ENCODE measurements at places on chromosomes 2 and 18.

- no peak for DNase-seq
Measured at GRCh38 chr18:80140455-80140985, 31.5 kb downstream of the ADNP2 start.

- no peak for DNase-seq
Measured at GRCh38 chr2:16745466-16745865, 79.8 kb upstream of the CYRIA start.

DNA sequence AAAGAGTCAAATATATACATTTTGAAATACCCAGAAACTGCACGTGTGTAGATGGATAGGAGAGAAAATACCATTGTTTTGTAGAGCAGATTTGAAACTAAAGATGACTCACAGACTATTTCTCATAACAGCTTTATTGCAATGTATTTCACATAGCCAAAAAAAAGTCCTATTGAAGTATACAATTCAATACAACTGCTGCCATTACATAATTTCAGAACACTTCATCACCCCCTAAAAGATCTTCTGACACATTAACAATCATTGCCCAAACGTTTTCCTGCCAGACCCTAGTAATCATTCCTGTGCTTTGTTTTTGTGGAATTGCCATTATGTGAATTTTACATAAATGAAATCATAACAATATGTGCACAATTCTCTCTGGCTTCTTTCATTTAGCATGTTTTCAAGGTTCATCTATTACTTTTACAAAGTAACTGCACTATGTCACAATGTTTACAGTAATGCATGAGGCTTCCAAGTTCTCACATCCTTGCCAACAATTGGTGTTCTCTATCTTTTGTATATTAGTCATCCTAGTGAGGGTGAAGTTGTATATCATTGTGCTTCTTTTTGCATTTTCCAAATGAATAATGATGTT lies 378.6 kb upstream of the CWC22 start:
- no peak for DNase-seq

DNA sequence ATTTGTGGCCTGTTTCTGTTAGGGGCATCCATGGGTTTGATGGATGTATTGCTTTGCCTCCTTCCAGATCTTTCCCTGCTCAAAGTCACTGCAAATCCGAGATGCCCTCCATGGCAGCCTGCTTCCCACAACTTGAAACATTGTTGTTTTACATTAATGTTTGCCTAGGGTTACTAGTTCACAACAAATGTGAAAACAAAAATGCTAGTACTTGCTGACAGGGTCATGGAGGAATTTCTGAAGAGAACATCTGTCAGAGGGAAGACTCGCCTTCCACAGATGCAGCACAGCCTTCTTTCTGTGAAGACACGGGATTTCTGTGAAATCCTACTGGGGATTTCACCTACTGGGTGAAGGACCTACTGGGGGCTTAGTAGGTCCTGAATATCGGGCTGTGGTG lies 260.0 kb upstream of the FN1 start:
- DNase-seq = no peak

GRCh38 chr2:25712455-25712854 lies 39.1 kb upstream of the DTNB start:
- no peak for DNase-seq

- no peak for DNase-seq
Measured at GRCh38 chr2:132477436-132477835, 60.8 kb downstream of the GPR39 start.

- DNase-seq = no peak
Measured at GRCh38 chr2:60745761-60746160, 10.3 kb upstream of the PAPOLG start.

DNA sequence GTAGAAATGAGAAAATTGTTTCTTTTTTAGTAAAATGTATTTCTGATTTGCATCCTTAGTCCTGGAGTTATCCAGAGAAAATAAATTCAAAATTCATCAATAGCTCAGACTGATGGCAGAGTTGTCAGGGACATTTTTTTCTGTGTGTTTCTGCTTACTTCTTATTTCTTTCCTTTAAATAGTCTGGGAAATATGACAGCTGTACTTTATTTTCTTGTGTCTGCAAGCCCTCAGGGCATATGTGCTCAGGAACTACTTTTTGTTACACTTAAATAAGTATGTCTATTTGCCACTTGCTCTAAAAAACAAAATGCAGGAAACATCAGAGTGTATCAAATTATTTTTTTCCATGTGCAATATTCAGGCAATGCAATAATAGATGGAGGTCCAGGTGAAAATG lies 126.8 kb upstream of the UNC80 start:
- DNase-seq = no peak

GRCh38 chr2:108923736-108924579 lies 65.1 kb downstream of the EDAR start:
- no peak for DNase-seq

- no peak for DNase-seq
Measured at GRCh38 chr2:240911641-240912265, 5.6 kb downstream of the CROCC2 start.

GRCh38 chr18:77077941-77078689 lies 54.5 kb downstream of the MBP start:
- no peak for DNase-seq

DNA sequence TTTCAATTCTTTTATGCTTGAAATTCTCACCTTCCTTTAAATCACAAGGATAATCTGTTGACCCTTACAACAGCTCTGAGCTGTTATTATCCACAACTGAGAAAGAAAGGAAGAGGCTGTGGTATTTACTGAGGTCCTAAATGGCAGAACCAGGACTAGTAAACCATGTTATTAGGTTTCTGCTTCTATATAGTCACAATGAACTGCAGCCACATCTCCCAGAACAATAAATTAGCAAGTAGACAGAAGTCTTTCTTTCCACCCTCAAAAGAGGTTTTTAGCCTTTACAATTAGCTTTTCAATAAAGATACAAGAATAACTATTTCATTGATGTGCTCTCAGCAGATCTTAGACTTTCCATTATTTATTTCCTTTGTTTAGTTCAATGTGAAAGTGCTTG lies 374.2 kb downstream of the NRXN1 start:
- DNase-seq = no peak

GRCh38 chr2:185998562-185999070 lies 260.0 kb downstream of the FSIP2 start:
- DNase-seq = no peak

DNA sequence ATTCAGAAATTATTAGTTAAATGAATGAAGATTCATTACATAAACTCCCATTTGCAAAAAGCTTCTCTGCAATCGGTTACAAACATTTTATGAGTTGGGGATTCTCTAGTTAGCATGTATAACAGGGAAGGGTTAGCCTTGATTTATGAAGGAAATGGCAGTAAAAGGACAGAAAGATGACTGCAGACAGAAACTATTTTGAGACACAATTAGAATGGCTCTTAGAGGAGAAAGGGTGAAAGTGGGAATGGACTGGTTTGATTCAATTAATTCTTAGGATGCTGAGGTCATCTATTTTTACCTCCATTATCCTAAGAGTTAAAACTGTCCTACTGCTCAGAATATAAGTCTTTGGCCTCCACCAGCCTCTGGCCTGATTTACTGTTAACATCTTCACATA lies 250.8 kb upstream of the DLGAP1 start:
- DNase-seq = no peak

GRCh38 chr2:59540864-59541263 lies 1012.6 kb downstream of the BCL11A start:
- no peak for DNase-seq

DNA sequence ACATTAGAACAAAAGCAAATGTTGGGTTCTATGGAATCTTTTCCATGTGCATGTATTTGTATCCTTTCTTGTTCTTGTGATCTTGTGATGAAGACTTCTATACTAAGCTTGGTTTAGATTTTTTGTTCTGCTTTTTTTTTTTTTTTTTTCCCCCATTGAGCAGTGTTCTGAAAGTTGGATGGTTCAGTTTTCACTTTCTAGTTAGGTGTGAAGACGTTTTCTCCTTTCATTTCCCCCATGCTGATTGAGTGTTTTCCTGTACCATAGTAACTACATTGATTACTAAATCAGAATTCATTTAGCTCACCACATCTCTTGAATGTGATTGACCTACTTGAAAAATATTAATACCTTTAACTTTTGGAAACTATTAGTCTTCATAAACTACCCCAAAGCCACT lies 34.1 kb downstream of the NOP58 start:
- no peak for DNase-seq

DNA sequence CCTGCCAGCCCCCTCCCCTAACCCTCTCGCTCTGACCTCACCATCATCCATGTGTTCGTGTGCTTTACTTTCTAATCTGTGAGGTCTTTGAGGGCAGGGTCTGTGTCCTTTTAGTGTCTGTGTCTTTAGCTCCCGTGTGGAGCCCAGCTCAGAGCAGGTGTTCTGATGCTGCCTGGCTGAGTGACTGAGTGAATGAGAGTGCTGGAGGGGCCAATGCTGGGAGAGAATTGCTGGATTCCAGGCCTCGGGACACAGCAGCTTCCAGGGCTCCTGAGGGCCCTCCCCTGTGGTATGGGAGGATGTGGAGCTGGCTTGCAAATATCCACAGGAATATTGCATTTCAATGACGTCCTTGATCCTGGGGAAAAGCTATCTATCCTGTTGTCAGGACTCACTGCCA lies 160.6 kb downstream of the ANKRD30B start:
- no peak for DNase-seq

DNA sequence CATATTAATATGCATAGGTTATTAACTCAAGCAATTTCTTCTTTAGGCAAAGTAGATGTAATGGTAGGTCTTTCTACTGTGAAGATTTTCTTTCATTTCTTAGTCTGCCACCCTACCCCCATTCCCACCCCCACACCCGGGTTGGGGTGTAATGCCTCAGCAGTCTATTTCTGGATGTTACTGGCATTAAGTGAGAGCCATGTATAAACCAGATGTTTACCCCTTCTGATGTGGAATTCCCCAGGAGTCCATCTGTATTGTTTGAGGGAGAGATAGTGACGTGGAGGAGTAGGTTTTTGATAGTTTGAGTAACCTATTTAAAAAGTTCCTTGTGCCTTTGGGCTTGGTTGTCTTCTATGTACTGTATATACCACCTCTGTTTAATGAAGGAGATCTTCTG lies 11.8 kb downstream of the TDRD15 start:
- DNase-seq = no peak
